Activated CD8-positive, alpha-beta memory T cell treated with anti-CD3 and anti-CD28 coated beads for 1 hour (primary cell): ENCODE measurements at places on chromosomes 5 and 9.

GRCh38 chr9:35948451-35948850 is 9.5 kb downstream of the OR2S2 start:
- no peak for DNase-seq

GRCh38 chr5:134887593-134888159 is 13.5 kb downstream of the TXNDC15 start:
- no peak for DNase-seq

GRCh38 chr9:100216178-100216787 is 117.2 kb downstream of the INVS start:
- DNase-seq = no peak

- DNase-seq = no peak
Observed at GRCh38 chr9:113665756-113666155, 202.2 kb downstream of the RGS3 start.

- DNase-seq = no peak
Observed at GRCh38 chr5:71587766-71588532, 809 bp downstream of the MCCC2 start.

DNA sequence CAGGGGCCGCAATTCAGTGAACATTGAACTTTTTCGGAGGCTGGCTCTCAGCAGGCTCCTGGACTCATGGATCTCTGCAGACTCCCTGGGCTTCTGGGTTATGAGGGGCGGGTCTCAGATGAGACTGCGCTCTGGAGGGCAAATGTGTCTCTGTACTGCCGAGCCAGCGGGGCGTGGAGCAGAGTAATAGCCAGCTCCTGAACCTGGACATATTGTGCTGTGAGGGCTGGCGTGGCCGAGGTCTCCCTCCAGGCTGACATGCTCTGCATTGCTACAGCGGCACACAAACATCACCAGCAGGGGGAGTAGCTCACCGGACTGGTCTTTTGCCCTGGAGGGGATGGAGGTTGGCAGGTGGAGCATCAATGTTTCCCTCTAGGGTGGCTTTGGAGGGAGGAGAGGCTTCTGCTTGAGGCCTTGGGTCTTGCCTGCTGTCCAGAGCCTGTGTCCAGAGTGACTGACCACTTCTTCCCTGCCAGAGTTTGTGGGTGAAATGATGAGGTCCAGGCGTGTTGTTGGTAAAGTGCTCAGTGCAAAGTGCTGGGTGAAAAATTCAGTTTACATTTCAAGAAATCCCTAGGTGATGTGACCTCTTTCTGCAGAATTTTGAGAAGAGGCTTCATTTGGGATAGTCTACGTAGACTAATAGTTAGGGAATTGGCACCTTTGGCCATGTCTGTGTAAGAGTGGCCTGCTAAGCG is 10.9 kb upstream of the GADD45G start:
- DNase-seq = no peak

- no peak for DNase-seq
Observed at GRCh38 chr5:136166909-136167308, 26.1 kb downstream of the SMIM32 start.

GRCh38 chr9:107219486-107220077 is 63.5 kb upstream of the RAD23B start:
- DNase-seq = no peak

GRCh38 chr9:133276923-133277322 is 1.9 kb upstream of the ABO start:
- no peak for DNase-seq

DNA sequence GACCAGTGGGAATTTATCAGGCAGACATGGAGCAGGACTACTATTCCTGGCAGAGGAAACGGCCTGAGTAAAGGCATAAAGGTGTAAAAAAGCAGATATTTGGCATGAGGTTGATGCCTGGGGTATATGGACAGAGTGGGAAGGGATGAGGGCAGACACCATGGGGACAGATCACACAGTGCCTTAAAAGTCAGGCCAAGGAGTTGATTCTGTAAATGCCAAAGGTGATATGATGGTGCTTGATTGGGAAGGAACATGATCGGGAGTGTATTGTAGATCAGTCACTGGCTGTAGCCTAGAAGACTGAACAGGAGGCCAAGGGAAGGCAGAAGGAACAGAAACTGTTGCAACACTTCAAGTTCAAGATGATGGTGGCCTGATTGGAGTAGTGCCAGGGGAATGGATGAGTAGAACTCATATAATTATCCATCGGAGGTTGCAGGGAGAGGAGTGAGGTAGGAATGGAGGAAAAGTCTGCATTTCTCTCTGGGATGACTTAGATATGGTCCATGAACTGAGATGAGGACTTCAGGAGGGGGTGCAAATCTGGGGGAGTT is 594.3 kb upstream of the KLF4 start:
- no peak for DNase-seq

DNA sequence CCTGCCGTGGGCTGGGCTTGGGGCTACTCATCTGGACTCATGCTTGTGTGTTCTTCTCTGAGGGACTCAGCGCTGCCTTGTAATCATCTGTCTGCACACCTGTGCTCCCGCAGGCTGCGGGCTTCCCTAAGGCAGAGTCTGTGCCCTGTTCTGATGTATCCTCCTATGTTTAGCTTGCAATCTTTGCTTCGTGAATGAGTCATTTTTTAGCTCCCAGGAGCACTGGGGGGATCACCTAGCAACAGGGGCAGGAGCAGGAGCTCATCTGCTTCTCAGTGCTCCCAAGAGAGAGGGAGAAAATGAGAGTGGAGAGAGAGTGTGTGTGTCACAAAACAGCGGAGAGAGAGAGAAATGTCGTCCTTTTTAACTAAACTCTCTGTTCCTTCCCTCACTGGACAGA is 202.4 kb upstream of the ZNF618 start:
- DNase-seq = no peak

DNA sequence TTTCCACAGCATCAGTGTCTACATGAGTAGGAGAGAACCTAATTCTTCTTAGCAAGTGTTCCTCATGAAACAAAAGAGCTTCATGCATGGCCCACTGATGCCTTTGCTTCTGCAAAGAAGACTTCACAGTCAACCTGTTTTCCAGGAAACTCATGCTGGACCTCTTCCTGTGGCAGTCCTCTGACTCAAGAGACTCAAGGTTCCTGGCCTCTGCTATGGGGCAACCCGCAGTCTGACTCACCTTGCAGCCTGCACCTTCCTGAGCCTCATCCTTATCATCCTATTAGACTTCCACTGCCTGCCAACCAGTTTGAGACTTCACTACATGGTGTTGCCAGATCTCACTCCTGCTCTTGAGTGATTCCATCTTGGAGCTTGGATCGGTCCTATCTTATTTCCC is 17.6 kb upstream of the AGGF1 start:
- no peak for DNase-seq

DNA sequence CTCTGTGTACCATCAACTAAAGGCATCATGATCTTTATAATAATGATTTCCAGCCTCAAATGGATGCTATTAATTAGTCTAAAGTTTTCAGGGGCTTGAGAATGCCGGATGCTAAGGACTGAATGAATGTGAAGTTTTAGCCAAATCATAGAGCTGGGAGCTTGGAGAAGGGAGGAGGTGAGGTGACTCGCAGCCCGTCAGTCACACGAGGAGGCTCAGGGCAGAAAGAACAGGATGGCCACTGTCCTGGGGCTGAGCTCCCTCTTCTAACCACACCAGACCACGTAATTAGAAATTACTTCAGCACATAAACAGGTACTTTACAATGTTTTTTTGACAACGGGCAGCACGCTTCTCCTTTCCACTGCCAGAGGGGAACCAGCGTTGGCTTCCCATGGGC is 222.6 kb downstream of the NPR3 start:
- no peak for DNase-seq

GRCh38 chr5:139391570-139392323 is 2.0 kb upstream of the MZB1 start:
- DNase-seq = no peak

DNA sequence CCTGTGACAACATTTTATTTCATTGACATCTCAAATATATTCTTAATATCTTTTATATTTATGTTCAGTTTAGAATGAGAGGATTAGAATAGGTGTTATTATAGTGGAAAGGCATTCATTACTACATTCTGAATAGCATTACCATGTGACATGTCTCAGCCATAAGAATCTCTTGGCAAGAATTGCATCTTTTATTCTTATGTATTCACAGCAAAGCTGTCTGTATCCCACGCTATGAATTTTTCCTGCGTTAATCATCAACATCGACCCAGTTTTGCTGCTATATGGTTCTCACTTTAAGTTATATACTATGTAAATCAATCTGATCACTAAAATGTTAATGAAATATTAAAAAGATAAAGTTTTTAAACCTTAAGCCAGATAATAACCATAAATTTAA is 248.6 kb downstream of the TMEM232 start:
- no peak for DNase-seq

- no peak for DNase-seq
Observed at GRCh38 chr5:115209279-115209678, 39.6 kb upstream of the TRIM36 start.

DNA sequence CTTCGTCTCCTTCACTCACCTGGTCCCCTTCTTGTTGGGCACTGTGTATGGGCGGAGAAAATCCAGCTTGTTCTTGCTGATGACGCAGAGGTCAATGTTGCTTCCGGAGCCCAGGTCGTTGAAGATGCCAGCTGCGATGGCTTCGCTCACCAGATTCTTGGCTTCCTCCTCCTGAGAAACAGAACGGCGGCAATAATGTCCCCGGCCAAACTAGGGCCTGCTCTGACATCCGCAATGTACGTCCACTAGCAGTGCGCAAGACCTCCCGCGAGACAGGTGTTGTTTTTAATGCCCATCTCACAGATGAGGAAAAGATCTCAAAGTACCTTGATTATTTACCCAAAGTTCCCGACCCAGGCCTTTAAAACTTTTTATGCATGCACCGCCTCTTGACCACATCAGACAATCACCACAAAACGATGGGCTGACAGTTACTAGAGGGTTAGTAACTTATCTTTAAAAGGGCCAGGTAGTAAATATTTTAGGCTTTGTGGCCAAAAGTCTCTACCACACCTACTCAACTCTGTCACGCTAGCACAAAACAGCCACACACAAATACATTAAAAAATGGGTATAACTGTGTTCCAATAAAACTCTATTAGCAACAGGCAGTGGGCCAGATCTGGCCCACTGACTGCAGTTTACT is 58.4 kb downstream of the PSMB7 start:
- no peak for DNase-seq

- no peak for DNase-seq
Observed at GRCh38 chr5:82704381-82704780, 372.8 kb downstream of the TMEM167A start.

DNA sequence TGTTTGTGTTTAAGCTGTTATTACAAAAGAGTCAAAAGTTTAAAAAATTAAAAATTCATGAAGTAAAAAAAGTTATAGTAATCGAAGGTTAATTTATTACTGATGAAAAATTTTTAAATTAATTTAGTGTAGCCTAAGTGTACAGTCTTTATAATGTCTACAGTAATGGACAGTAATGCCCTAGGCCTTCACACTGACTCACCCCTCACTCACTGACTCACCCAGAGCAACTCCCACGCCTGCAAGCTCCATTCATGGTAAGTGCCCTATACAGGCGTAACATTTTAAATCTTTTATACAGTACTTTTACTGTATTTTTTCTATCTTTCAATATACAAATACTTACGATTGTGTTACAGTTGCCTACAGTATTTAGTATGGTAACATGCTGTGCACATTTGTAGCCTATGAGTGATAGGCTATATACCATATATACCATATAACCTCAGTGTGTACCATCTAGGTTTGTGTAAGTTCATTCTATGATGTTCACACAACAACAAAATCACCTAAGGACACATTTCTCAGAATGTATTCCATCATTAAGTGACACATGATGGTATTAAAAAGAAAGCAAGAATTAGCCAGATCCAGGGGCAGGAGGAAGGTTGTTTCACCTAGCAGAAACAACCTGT is 40.1 kb downstream of the DCAF10 start:
- no peak for DNase-seq

- DNase-seq = peak; percentile 14
Observed at GRCh38 chr5:173618927-173619519, 2.6 kb upstream of the BOD1 start.

DNA sequence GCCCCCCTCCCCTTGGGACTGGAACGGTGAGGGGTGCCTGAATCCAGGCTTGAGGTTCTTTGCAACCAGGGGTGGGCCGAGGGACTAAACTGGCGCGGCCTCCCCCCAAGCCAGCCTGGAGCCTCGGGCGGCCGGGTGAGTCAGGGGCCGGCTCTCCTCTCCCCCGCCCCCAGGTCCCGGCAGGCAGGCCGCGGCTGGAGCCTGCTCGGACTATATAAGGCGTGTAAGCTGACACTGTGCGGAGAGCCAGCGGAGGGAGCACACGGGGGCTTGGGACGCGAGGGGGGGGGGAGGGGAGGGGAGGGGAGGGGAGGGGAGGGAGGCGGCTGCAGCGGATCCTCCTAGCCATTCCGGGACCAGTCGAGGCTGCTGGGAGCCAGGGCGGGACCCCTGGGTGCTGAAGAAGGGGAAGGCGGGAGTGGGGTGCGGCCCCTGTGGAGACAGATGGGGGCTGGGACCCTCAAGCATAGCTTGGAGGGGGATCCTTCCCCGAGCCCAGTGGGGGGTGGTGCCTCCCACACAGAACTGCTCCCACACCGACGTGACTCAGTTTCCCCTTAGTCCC is 595 bp downstream of the PDLIM7 start:
- DNase-seq = no peak

DNA sequence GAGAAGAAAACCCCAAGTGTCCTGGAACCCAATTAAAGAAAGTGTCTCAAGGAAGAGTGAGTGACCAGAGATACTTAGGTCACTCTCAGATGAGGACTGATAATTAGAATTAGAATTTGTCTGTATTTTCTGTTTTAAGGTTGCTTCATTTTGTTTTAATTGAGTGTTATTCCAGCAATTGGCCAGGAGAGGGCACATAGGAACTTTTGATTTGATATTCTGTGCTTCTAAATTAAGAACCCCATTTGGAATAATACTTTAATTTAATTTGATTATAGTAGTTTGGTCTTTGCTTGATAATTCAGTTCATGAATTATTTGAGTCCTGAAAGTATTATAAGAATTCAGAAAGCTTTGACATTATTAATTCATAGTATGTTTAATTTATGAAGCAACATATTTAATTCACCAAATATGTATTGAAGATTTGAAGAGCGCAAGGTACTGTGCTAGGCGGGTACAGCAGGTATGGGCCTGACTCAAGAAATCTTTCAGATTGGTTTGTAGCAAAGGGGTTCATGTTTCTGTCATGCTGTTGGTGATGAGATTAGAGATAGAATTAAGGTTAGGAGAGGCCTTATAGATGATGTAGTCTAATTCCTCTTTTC is 4.9 kb downstream of the MRPL22 start:
- no peak for DNase-seq
